ENCODE measurements at places on chromosomes 16 and 17.
A peak's percentile ranks its signal among the peaks of the same experiment; 100 is the strongest.

- H3K36me3 ChIP-seq = no peaks in the 10 kb centered on the region
- DNase-seq = peak; percentile 81
- H3K4me3 ChIP-seq = no peak overlapping the region
- H3K27ac ChIP-seq = peak overlapping the region; percentile 59
- H3K4me1 ChIP-seq = peaks cover 25% of the 10 kb centered on the region
Observed at GRCh38 chr17:78258323-78259191, 27.1 kb downstream of the TMEM235 start.

GRCh38 chr16:84879569-84880487 lies 60.0 kb downstream of the CRISPLD2 start:
- peak; percentile 26 for DNase-seq
- H3K4me1 ChIP-seq = no peaks in the 10 kb centered on the region
- no peak overlapping the region for H3K27ac ChIP-seq
- H3K27me3 ChIP-seq = no peaks in the 10 kb centered on the region
- H3K36me3 ChIP-seq = no peaks in the 10 kb centered on the region

DNA sequence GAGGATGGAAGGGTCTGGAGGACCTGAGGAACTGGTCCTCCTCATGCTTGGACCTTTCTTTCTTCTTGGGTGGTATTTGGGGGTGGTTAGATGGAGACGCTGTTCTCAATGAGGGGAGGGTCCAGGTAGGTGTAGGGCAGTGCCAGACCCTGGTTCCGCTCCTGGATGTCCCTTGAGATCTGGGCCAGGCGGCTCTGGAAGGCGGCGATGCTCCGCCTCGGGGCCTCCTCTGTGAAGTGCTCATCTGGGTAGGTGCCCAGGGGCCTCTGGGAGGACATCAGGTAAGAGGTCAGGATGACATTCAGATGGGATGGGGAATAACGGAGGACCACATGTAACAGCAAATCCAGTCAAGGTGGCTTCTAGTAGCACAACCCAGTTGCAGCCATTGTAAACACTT lies 9.0 kb upstream of the ALOX12B start:
- H3K36me3 ChIP-seq = no peaks in the 10 kb centered on the region
- H3K27me3 ChIP-seq = no peaks in the 10 kb centered on the region
- DNase-seq = no peak
- H3K27ac ChIP-seq = no peak overlapping the region
- H3K4me1 ChIP-seq = no peaks in the 10 kb centered on the region
- no peak overlapping the region for H3K4me3 ChIP-seq

GRCh38 chr17:27871407-27871806 lies 21.8 kb downstream of the LYRM9 start:
- no peaks in the 10 kb centered on the region for H3K36me3 ChIP-seq
- H3K27ac ChIP-seq = no peak overlapping the region
- no peaks in the 10 kb centered on the region for H3K27me3 ChIP-seq

DNA sequence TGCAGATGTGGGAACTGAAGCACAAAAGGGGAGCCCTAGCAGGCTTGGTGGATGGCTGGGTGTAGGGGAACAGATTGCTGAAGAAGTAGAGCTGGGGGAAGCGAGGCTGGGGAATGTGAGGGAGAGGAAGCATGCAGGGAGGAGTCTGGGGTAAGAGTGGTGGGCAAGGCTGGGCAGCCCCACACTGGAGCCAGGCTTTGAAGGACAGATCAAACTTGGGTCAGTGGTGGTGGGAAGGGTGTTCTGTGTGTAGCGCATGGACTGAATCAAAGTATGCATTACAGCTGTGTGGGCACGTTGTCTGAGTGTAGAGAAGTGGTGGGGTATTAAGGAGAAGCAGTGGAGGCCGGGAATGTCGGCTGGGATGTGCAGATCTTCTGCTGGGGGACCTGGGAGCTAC lies 116.0 kb downstream of the CYLD start:
- no peaks in the 10 kb centered on the region for H3K4me1 ChIP-seq
- no peaks in the 10 kb centered on the region for H3K27me3 ChIP-seq
- no peaks in the 10 kb centered on the region for H3K36me3 ChIP-seq
- no peak overlapping the region for H3K27ac ChIP-seq
- no peak overlapping the region for H3K4me3 ChIP-seq

DNA sequence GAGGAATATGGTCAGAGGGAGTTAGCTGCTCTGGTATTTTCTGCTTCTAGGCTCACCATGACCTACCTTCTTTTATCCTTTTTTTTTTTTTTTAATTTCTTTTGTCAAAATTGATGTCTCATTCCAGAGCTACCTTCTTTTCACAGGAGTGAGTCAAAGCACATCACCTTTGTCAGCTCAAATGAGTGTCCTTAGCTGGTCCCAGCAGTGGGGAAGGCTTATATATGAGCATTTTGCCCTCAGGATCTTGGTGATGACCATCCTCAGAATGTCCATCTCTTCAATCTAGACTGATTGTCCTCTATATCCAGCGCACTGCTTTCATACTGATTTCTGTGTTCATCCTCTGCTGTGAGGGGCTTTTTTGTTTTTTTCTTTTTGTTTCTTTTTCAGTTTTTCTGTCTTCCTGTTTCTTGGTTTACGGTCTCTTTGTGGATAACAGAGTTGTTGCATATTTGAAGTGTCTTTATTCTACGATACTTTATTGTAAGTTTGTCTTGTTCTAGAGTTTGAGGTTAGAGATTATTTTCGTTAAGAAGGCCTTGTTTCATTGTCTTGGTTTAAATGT lies 24.9 kb downstream of the CBFB start:
- no peaks in the 10 kb centered on the region for H3K36me3 ChIP-seq
- no peak for DNase-seq
- no peaks in the 10 kb centered on the region for H3K4me1 ChIP-seq

- H3K4me3 ChIP-seq = no peak overlapping the region
- H3K27me3 ChIP-seq = no peaks in the 10 kb centered on the region
- DNase-seq = no peak
- H3K36me3 ChIP-seq = no peaks in the 10 kb centered on the region
- H3K4me1 ChIP-seq = no peaks in the 10 kb centered on the region
Observed at GRCh38 chr16:35011-35677, 18.3 kb downstream of the POLR3K start.

- no peak overlapping the region for H3K4me3 ChIP-seq
- no peak overlapping the region for H3K27ac ChIP-seq
- no peaks in the 10 kb centered on the region for H3K27me3 ChIP-seq
- peak; percentile 89 for DNase-seq
Observed at GRCh38 chr17:44210342-44211192, 8.9 kb downstream of the UBTF start.

DNA sequence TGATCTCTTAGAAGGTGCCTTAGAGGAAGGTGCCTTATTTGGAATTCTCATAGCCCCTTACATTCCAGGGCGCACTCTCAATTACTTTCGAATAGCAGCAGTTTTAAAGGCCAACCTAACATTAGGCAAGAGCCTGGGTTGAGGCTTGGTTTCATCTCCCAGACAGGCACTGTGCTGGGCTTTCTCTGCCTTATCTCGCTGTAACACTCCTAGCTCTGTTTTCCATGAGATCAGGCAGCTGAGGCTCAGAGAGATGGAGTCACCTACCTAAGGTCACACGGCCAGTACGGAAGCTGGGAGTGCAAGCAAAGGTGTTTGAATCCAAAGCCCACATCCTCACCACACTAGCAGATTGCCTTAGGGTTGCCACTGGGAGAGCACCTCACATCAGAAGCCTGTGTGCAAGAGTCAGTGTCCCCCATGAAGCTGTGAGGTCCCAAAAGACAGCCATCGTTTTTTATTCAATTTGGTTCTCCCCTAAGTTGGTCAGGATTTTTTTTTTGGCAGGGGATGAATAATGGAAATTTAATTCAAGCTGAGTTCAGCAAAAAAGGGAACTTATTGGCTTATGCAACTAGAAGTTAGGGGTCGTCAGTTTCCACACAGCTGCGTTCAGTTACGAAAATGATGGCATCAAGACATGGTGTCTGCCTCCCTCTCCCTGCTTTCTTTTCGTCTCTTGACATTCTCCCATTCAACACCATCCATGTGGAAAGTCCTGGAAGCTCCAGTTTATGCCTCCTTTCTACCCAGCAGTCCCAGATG lies 206.4 kb downstream of the KATNIP start:
- DNase-seq = no peak
- no peak overlapping the region for H3K4me3 ChIP-seq
- H3K27ac ChIP-seq = no peak overlapping the region
- no peaks in the 10 kb centered on the region for H3K4me1 ChIP-seq
- H3K27me3 ChIP-seq = no peaks in the 10 kb centered on the region
- no peaks in the 10 kb centered on the region for H3K36me3 ChIP-seq

DNA sequence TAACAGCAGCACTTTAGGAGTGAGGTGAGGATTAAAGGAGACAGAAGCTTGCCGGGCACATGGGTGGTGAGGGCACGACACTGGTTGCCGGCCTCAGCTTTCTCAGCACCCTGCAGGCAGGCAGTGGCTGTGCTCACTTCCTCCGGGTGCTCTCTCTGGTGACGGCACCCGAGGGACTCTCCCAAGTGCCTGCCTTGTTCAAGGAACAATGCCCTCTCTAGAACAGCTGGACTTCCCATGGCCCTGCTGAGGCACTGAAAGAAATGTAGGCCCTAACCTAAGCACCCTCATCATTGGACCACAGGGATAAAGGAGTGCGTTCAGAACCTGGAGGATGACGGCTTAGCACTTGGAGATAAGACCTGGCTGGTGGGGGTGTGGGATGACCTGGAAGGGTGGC lies 72.7 kb downstream of the N4BP1 start:
- no peaks in the 10 kb centered on the region for H3K27me3 ChIP-seq
- H3K36me3 ChIP-seq = no peaks in the 10 kb centered on the region
- no peaks in the 10 kb centered on the region for H3K4me1 ChIP-seq

GRCh38 chr17:58531661-58532554 lies 17.5 kb upstream of the MTMR4 start:
- H3K27me3 ChIP-seq = no peaks in the 10 kb centered on the region
- H3K4me3 ChIP-seq = peak overlapping the region; percentile 68
- peak; percentile 82 for DNase-seq
- peaks cover 50% of the 10 kb centered on the region for H3K4me1 ChIP-seq
- no peaks in the 10 kb centered on the region for H3K36me3 ChIP-seq

DNA sequence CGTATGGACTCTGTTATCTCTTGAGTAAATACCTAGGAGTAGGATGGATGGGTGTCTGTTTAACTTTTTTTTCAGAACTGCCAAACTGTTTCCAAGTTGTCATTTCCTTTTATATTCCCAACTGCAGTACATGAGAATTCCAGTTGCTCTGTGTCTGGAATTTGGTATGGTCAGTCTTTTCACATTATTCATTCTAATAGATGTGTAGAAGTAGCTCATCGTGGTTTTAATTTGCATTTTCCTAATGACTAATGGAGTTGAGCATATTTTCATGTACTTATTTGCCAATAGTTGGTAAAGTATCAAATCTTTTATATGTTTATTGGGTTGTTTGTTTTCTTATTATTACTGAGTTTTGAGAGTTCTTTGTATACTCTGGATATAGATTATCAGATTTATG lies 27.0 kb downstream of the MRTFB start:
- no peak for DNase-seq
- H3K4me3 ChIP-seq = no peak overlapping the region
- H3K36me3 ChIP-seq = no peaks in the 10 kb centered on the region

DNA sequence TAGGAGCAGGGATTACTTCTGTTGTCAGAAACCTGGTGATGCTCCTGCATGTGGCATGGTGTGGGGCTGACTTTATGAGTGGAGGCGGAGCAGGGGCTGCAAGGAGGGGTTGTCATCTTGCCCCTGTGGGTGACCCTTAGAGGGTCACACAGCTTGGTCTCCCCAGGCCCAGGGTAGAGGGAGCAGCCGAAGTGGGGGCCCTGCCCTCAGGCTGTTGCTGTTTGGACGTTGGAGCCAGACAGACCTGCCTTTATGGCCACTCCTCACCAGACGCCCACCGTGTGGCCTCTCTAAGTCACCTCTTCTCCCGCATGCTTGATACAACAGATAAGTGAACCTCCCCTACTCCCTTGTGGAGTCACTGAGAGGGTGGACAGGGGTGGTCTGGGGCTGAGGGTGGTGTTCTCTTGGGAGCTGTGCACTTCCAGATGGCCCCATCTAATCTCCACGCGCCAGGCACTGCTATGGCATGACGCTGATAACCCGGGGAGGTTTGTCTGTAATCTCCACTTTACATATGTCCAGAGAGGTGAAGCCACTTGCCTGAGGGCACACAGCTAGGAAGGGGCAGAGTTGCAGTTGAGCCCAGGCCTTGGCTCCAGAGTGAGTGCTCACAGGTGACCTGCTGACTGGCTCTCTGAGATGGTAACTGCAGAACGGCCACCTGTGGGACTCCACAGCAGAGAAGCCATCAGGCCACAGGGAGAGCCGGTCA lies 10.0 kb downstream of the MAP2K3 start:
- H3K4me1 ChIP-seq = peaks cover 12% of the 10 kb centered on the region
- H3K36me3 ChIP-seq = peaks cover 15% of the 10 kb centered on the region
- no peaks in the 10 kb centered on the region for H3K27me3 ChIP-seq
- H3K27ac ChIP-seq = no peak overlapping the region
- no peak overlapping the region for H3K4me3 ChIP-seq
- no peak for DNase-seq

GRCh38 chr17:46158323-46159296 lies 34.6 kb downstream of the KANSL1 start:
- H3K36me3 ChIP-seq = no peaks in the 10 kb centered on the region
- H3K4me3 ChIP-seq = no peak overlapping the region

- no peaks in the 10 kb centered on the region for H3K36me3 ChIP-seq
- no peak overlapping the region for H3K4me3 ChIP-seq
- no peaks in the 10 kb centered on the region for H3K27me3 ChIP-seq
- no peaks in the 10 kb centered on the region for H3K4me1 ChIP-seq
Observed at GRCh38 chr16:30567160-30567990, 4.1 kb downstream of the ZNF688 start.

GRCh38 chr17:73357318-73357717 lies 45.5 kb upstream of the CDC42EP4 start:
- DNase-seq = no peak
- H3K36me3 ChIP-seq = no peaks in the 10 kb centered on the region
- H3K4me3 ChIP-seq = no peak overlapping the region
- no peaks in the 10 kb centered on the region for H3K27me3 ChIP-seq
- no peaks in the 10 kb centered on the region for H3K4me1 ChIP-seq
- H3K27ac ChIP-seq = no peak overlapping the region

DNA sequence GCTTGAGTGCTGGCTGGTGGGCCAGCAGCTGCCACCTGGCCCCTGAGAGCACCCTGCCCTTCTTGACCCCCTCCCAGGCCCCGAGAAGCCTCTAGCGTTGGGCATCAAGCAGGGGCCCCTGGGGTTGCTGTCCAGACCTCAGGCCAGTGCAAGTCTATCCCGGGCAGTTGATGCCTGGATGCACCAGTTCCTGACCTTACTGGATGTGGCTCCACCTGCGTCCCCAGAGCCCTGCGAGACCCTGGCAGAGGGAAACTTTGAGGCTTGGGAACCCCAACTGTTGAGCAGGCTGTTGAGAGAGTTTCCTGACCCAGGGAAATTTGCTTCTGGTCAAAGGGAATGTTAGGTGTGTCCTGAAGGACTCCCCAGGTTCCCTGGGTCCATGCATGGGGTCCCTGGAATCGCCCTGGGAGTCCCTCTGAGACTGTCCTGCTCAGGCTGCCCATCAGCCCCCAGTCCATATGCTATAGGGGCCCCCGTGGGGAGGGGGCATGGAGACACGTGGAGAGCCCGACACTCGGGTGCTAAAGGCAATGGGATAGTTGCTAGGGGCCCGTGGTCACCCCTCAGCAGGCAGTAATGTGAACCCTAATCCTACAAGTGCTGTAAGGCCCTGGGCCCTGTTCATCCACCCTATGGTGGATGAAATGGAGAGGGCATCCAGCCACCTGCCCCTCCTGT lies 46.4 kb downstream of the RAB11FIP4 start:
- H3K4me3 ChIP-seq = no peak overlapping the region
- no peaks in the 10 kb centered on the region for H3K27me3 ChIP-seq
- DNase-seq = peak; percentile 52
